ENCODE measurements at places on chromosomes 1 and 21. TPM values are rescaled to one million over a fixed set of nuclear protein-coding genes. Genes with fewer than 3 reads are reported as not detected.

OR2T11 gene
- total RNA-seq: not detected

TMPRSS3 gene
- total RNA-seq: not detected

VHLL gene
- total RNA-seq: not detected

SYPL2 gene
- 0.34 TPM for total RNA-seq

TMEM82 gene
- total RNA-seq: 0.11 TPM

SPRR1A gene
- total RNA-seq: not detected

- no peak for DNase-seq
These were observed 60.5 kb upstream of the USP25 start for GRCh38 chr21:15669247-15669646.

DNA sequence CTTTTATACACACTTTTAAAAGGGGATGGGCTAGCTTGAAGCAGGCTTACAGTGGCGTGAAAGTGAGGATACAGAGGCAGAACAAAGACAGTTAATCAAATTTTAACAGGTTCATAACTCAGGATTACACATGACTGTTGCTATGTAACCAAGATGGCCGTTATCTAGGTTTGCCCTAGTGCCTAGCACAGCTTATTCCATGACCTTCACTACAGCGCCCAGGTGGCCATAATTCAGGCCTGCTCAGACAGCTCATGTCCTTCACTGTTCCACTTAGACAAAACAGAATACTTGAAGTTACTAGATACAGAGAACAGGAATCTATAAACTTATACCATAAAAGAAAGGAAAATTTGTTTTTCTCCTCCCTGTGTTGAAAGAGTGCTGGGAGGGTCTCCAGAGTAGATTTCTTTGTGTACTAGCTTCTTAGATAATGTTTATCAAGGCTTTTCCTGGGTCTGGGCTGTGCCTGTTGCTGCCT lies 6.2 kb upstream of the SPRR2F start:
- DNase-seq: no peak

DNA sequence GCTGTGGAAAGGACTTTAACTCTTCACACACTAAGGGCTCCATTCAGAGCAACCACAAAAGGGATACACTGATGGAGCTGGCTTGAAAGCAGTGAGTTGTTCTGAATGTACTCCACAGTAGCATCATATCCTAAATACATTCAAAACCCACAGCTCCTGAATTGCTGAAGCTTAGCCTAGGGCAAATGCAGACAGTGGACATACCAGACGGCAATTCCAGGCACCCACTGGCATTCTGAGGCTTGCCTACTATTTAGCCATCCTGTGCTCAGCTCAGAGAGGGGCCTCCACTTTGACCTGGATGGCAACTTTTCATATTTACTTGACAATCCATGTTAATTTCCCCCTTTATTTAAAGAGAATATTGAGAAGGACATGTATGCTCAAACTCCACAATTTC lies 303.5 kb downstream of the NTNG1 start:
- DNase-seq: no peak

DNA sequence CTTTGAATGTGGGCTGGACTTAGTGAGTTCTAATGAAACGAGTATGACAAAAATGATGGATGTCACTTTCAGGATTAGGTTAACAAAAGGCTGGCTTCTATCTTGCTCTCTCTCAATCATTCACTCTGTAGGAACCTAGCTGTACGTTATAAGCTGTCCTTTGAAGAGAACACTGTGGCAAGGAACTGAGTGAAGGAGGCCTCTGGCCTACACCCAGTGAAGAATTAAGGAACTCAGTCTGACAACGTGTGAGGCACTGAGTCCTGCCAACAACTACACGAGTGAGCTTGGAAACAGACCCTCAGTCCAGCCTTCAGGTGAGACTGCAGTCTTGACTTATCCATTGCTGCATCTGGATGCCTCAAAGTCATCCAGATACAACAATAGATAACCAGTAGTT lies 3.3 kb upstream of the DNTTIP2 start:
- no peak for DNase-seq

DNA sequence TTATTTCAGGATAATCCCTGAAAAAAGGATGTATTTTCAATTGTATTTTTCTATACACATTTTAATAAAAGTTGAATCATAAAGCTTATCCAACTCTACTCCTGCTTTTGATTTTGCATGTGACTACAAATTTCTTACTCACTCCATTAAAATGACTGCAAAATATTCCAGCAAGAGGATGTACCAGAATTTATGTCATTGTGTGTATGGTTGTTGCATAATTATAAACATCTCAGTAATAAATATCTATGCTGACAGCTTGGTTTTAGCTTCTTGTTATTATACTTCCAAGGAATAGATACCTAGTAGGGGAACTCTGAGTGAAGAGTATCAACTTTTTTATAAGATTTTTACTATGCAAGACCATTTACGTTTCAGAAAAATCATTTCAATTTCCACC lies 463.2 kb upstream of the RUNX1 start:
- peak; percentile 27 for DNase-seq

DNA sequence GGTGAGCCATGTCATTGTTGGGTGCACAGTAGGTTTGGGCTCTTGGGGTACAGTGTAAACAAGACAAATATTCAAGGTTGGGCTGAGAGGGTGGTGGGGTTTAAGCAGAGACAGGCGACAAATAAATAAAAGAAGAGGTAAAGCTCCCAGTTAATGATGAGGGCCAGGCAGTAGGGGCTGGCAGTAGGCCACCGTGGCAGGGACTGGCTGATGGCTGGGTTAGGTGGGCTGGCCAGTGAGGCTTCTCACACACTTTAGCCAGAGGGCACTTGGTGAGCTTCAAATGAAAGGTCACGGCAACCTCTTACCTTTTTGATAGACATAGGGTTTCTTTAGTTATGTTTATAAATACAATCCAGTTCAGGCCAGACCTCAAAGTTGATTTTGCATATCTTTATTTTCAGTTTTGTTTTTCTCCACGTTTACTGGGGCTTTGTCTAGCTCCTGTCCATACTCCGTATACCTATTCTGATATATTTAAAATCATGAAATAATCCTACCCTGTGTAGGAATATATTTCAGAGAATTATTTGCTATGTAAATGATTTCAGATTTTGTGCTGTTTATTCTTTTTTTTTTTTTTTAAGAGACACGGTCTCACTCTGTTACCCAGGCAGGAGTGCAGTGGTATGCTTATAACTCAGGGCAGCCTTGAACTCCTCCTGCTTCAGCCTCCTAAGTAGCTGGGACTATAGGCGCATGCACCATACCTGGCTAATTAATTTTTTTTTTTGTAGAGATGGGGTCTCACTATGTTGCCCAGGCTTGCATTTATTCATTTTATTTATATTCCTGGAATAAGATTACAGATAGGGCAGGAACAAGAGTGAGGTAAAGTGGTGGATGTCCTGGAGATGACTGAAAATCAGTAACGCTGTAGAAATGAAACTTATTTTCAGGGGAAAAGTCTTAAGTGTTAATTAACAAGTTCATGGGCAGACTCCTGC lies 122.7 kb downstream of the RYR2 start:
- DNase-seq: no peak

DNA sequence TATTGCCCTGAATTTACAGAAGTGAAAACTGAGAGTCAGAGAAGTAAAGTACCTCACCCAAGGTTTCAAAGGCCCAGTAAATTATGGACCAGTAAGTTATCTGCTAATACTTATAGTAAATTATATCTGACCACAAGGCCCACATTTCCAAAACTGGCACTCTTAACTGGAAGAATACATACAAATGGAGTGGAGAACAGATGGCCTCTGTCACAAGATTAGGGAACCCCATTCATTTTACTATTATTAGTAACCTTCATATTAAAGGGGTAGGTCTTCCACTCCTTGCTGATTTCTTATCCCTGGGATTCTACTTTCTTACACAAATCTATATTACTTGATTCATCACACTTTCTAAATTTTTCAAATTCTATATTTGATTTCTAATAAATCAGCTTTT lies 588.8 kb downstream of the NEGR1 start:
- DNase-seq: no peak

GRCh38 chr1:11280719-11281376 lies 7.8 kb downstream of the UBIAD1 start:
- DNase-seq: no peak

- no peak for DNase-seq
These were observed 180.0 kb downstream of the CDC7 start for GRCh38 chr1:91680556-91681155.

DNA sequence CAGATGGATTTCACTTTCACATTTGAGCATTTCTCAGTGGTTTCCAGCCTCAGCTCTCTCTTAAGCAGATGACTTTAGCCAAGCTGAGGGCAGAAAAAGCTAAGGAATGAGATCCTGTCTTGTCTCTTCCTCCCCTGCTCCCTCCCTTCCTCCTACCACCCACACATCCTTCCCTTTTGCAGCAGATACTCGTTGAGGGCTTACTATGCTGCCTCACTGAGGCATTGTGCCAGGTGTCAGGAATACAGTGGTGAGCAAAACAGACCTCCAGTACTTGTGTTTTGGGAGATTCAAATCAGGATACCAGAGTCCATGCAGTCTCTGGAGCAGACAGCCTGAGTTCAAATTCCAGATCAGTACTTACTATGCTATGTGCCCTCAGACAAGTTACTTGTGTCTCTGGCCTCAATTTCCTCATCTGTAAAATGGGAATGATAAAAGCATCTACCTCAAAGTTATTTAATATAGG lies 43.2 kb downstream of the KIF26B start:
- DNase-seq: peak; percentile 3

GRCh38 chr1:183942933-183943693 lies 94.4 kb downstream of the COLGALT2 start:
- DNase-seq: peak; percentile 100

DNA sequence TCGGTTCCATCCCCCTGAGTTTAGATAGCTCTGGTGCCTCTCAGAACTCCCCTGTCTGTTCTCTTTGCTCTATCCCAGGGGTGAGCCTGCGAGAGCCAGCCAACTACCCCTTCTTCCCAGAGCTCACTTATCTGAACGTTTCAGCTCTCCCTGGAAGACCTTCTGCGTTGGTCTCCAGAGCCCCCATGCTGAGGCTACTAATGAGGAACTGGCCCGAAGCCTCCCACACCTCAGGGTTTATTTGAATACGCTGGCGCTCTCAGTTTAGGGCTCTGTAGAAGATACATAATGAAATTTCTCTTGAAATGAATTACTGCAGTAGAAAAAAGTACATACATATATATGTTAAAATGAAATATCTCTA lies 43.5 kb downstream of the TCEANC2 start:
- no peak for DNase-seq

DNA sequence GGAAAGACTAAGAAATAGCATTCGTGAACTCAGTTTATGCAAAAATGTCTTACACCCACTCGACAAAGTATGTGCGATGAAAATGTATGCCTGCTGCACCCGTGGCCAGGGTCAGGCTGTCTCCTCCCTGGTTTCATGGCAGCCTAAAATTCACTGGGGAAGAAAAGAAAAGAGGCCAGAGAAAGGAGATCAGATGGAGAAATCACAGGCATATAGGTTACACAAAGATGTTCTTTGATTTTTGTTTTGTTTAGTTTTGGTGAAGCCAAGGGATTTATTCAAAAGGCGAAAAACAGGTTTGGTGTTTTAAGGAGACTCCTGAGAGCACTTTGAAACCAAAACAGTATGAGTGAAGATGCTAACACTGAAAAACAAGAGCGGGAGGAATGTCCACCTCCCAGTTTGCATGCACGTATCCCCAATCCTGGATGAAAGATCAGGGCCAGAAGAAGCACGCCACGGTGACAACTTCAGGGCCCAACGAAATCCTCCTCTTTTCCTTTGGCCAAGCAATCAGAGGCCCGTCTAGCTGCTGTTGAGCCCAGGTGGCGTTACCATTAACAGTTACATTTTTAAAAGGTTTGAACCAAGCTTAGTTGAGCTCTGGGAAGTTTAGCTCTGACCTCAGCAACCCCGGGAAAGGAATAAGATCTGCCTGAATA lies 992 bp upstream of the SSX2IP start:
- DNase-seq: no peak

DNA sequence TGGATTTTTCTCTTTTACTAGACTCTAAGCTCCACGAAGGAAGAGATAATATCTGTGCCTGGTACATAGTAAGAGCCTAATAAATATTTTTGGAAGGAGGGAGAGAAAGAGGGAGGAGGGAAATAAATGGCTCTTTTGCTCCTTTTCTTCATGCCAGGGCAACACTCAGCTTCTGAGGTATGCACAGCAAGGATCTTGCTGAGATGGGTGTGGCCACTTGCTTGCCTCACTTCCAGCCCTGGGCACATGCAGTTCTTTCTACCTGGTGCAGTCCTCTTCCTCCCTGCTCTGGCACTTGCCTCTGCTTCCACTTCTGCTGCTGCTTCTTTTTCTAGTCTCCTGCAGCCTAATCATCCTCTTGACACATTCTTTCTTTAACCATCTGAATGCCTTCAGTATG lies 148.1 kb downstream of the FGGY start:
- peak; percentile 47 for DNase-seq

GRCh38 chr21:39097335-39097861 lies 85.9 kb downstream of the PSMG1 start:
- DNase-seq: no peak

GRCh38 chr1:24103408-24103807 lies 8.5 kb downstream of the MYOM3 start:
- no peak for DNase-seq

- DNase-seq: no peak
These were observed 116.3 kb downstream of the DAB1 start for GRCh38 chr1:57307392-57308170.

GRCh38 chr1:156165083-156165482 lies 11.7 kb downstream of the SEMA4A start:
- DNase-seq: no peak

DNA sequence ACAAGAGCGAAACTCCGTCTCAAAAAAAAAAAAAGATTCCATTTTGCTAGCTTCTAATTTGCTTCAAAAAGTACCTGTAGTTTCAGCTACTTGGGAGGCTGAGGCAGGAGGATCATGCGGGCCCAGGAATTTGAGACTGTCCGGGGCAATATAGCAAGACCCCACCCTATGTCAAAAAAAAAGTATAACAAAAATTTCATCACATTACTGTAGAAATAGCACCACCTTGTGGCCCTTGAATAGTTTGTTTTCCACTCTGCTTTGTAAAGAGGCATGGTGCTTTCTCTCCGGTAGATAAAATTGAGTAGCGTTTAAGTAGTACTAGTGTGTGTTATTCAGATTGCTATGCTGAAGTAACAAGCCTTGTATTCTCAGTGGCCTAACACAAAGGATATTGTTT lies 18.2 kb upstream of the MSTO1 start:
- peak; percentile 67 for DNase-seq

All from LHCN-M2 (cell line).